ENCODE measurements at places on chromosomes 5 and 9.

DNA sequence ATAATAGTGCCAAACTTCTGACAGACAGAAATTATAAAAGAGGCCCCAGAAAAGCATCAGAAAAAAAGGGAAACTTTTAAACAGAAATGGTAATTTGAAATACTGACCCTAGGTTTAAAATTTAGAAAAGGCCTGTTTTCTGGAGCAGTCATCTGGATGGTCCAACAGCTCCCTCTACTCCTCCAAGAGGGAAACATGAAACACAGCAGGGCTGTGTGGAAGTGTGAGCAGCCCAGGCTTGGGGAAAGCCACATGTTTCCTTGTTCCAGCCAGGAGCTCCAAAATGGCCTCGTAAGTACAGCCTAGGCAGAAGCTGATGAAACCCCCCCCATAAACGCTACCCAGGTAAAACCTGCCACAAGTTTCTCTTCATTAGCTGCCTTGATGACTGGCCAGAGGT lies 499.3 kb upstream of the ADAMTS16 start:
- DNase-seq, result no peak

GRCh38 chr9:98318834-98319478 lies 63.5 kb upstream of the TBC1D2 start:
- no peak for DNase-seq

DNA sequence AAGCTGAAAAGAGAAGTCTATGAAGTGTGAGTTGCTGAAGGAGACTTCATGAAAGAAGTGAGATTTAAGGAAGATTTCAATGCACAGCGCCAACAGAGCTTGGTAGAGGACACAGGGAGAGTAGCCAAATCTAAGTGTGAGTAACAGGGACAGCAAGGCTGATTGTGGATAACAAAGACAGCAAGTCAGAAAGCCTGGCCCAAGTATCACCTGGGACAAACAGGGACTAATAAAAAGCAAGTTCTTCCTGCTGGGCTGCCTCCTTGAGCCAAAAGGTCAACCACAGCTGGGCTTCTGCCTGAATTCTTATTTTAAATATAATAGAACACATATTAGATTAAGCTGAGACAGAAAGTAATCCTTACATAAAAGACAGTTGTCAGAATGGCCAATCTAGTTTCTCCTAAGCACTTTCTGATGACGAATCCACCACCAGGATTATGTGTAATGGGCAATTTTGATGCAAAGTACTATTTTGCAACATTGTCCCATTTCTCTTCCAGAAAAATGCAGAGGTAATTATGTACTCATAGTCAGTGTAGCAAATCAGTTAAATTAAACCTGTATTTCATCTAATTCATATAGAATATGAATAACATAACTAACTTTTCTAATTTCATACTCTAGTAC lies 73.8 kb downstream of the MAPKAP1 start:
- DNase-seq, result no peak

DNA sequence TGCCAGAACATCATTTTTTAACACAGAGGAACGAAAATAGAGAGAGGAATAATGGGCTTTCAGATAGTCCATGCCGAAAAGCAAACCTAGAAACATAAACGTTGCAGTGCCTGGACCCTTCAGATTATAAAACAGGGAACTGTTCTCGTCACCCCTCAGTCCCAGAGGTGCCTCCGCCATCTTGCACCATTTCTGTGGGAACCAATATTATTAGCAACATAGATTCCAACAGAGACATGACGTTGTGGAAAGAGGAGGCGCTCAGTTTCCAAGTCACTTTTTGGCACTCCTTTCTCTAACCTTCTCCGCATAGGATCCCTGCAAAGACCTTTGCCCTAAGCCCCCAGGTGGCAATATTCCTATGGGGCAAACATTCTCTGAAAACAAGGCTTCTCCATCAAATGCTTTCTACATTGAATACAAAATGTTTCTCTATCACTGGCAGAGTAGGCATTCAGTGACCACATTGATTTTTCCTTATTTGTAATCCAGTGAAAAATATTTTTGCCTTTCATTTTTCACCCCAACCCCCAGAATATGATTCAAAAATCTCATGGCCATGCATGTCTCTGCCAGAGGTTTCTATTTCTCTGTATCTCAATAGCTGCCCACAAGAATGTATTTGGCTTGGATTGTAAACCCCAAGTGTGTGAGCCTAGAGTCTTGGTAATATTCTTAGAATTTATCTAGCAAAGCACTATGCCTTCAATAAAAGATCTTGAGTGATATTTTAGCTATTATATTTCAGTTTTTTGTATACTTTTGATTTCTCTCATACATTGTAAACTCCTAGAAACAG lies 500.8 kb upstream of the WWC1 start:
- DNase-seq, result no peak

DNA sequence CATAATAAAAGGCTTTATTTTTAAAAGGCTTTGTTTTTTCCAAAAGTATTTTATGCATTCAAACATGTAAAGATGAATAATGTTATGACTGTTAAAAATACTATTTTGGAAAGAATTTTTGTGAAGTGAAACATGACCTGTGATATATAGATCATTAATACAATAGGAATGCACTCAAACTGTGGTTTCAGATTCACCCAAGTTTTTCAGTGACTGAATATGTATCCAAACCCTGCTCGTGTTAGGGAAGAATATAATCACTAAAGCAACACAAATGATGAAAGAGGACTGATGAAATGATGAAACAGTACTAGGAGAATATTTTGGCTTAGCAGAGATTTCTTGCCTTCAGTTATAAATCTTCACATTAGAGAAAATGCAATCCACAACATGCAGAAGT lies 278.0 kb downstream of the ADAMTS6 start:
- DNase-seq, result no peak

GRCh38 chr9:79492092-79493009 lies 79.4 kb upstream of the TLE4 start:
- no peak for DNase-seq

DNA sequence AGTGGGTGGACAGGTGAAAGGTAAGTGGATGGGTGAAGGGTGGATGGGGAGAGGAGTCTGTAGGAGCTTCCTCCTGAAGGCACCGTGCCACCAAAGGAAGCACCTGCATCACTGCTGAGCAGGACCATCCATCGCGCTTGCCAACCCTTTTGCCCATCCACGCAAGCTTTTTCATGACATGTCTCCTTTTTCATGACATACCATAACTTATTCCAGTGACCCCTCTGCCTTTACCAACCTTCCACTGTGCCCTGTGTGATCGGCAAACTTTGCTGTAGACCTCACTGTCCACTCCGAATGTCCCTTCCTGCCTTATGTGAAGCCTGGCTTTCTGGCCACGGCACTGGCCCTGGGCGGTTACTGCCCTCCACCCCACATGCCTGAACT lies 13.4 kb downstream of the FLT4 start:
- DNase-seq, result no peak

All from activated naive CD8-positive, alpha-beta T cell treated with anti-CD3 and anti-CD28 coated beads, Interleukin-2, amount 50 U/mL, for 16 hours (primary cell).